ENCODE measurements at places on chromosomes 2 and 18.

GRCh38 chr2:45675263-45675812 lies 23.9 kb downstream of the PRKCE start:
- no peak for DNase-seq

DNA sequence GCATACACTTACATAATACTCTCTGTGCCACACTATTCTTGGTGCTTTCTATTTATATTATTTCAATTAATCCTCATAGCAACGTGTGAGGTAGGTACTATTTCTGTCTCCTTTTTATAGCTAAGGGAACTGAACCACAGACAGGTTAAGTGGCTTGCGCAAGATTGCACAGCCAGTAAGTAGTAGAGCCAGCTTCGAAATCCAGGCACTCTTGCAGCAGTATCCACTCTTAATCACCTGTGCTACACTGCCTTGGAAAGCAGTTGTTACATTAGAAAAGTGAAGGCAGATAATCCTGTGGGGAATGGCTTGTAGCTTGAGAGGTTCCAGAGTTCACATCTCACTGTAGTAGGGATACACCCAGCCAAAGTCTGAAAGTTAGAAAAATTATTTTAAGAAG lies 198.3 kb downstream of the LDLRAD4 start:
- DNase-seq = no peak

DNA sequence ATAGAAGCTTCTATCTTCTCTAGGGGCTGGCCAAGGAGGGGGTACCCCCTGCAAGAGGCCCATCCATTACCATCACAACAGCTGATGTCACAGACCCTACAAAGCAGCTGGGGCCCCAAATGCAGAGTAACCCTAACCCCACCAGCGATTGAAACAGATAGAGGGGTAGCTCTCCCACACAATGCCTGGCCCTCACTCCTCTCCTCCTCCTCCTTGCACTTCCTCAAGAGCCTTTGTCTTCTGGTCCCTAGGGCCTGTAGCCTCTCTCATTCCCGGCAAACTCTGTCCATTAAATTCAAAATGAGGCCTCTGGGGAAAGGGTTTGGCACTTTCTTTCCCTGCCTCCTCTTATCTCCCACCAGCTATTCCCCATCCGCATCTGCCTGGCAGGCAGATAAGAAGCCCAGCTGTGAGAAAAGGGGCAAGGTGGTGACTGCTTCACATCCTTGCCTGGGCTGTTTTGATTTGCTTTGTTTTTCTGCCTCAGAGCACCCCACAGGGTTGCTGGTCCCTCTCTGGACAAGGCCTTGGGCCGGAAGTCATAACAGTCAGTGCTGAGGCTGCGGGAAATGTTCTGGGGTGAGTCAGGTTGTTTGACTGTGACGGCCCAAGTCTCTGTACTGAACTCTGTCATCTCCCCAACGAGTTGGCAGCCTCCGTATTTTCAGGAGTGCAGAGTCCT lies 26.1 kb upstream of the CYP26B1 start:
- DNase-seq = no peak

DNA sequence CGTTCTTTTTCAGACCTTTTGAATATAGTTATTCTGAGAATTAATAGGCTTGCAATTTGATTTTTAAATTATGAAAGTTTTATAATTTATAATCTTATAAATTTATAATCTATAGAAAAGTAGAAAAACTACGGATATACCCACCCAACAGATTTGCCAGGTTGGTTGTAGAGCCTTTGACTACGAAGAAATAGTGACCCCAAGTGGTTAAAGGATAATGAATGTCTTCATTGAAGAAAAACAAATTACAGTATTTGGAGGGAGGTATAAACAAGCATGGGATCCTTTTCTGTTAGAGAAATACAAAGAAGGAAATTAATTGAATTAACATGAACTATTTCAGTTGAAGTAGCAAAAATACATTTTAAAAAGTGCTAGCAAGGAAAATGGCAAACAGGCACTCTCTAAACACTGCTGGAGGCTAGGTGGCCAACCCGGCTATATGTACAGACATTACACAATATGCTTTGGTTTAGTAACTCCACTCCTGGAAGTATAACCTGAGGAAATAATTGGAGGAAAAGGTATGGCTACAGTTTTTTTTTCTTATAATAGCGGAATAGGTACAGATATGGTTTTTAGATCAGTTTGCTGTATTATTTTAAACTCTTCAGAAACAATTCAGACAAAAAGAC lies 110.9 kb downstream of the MIB1 start:
- no peak for DNase-seq

DNA sequence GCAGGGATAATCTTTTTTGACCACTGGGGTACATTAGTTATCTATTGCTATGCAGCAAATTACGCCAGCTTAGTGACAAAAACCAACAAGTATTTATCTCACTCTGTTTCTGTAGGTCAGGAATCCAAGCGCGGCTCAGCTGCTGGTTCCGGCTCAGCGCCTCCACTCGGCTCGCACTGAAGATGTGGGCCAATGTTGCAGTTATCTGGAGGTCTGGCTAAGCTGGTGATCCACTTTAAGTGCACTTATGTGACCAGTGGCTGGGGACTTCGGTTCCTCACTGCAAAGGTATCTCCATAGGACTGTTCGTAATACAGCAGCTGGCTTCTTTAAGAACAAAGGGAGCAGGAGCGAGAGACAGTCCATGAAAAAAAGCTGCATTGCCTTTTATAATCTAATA lies 591.9 kb downstream of the TMEM182 start:
- no peak for DNase-seq
